Activated CD4-positive, alpha-beta T cell treated with anti-CD3 and anti-CD28 coated beads for 24 hours (primary cell): ENCODE measurements at places on chromosomes 2 and 18.

GRCh38 chr2:224099861-224100643, 61.0 kb upstream of the SERPINE2 start:
- DNase-seq, result no peak

GRCh38 chr18:64401268-64402060, 252.6 kb upstream of the LINC00305 start:
- DNase-seq, result no peak

- DNase-seq, result no peak
Observed at GRCh38 chr2:196170213-196170605, 1.2 kb downstream of the STK17B start.

DNA sequence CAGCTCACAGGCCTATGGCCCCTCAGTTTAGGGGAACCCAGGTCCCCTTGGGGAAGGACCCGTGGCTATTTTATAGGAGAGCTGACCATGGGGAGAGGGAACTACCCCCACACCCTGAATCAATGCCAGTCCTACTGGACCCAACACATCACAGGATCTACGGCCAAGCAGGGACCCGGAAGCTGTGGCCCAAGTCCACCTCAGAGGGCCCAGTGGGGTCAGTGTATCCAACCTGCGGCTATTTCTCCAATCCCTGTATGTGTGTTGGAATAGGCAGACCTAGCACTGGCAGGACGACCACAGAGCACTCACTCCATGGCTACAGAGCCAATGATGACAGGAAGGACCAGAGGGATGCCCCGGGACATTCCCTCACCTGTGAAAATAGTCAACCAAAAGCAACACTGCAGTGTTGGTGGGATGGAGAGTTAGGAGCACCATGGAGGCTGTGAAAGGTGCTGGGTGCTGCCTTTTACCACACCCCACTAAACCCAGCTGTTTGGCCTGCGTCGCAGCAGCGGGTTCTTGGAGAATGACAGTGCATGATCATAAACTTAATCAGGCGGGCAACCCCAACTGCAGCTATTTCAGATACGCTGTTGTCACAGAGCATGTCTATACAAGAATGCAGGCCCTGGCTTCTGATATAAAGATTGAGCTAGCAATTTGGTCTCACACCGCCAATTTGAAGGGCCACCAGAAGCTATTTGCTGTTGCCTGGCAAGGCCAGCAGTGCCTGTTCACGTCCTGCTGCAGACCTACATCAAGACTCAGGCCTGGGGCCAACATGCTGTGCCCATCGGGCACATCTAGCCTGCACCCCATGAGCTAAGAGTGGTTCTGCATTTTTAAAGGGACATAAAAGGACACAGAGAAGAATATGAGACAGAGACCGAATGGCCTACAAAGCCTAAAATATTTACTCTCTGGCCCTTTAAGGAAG, 110.4 kb downstream of the EIPR1 start:
- no peak for DNase-seq

DNA sequence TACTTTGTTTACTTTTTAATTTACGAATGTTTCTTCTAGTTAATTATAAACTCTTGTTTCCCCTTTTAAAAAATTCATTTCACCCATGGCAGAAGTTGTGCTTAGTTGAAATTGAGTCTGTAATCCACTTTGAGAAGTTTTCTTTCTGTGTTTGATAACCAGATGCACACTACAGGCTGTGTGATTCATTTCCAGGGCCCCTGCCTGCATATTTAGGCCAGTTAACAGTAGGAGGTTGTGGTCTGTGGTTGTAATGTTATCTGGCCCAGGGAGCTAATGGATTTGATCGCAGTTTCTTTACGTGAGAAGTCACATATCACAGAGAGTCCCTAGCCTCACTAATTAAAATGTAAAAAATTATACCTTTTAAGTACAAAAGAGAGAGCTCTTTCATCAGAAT, 3.3 kb downstream of the CDH7 start:
- DNase-seq, result no peak

DNA sequence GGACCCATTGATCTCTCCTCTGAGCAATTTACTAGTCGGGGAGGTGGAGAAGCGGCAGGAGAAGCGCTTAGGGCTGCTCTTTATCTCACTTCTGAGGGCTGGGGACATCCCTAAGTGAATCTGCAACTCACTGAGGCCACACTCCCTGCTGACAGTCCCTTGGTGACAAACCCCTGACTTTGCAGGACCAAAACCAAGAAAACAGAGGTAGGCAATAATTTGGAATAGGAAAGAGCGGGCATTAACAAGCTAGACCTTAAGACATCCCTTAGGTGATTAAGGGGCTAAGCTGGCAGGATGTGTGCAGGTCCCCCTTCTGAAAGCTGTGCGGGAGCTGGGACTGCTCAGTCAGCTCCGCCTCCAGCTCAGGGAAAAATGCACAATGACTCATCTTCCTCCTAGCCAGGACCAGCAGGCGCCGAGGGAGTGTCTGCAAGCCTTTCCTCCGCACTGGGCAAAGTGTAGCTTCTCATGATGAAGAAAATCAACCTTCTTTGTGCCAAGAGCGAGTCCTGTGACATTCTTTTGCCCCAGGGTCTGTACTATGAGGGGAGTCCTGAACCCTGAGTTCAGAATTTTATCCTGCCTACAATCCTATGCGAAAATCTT, 63.3 kb downstream of the BOD1L2 start:
- no peak for DNase-seq

DNA sequence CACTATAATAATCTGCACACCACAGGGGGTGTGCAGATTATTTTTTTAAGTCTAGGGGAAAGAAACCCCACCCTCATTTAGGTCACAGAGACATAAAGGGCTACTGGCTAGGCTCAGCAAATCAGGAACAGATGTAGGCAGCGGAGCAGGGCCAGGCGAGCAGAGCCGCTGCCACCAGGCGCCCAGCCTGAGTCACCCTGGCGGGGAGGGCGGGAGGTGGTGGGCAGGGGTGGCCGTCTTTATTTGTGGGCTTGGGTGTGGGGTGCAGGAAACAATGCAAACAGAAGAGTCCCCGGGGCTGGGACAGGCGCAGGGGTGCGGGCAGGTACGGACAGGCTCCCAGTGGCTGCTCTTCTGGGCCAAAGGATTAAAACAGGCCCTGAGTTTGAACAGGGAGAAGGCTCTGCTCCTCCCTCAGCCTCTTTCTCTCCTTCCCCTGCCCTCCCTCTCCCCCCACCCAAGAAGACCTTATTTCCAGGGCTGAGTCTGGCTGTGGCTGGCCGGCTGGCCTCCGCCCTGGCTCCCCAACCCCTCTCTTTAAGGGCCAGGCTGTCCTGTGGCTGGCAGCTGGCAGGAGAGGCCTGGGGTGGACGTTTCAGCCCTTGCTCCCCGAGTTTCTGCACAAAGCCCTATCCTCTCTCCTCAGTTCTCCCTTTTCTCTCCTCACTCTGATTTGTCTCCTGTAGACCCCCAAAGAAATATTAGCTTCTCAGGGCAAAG, 142.9 kb upstream of the SMAD2 start:
- no peak for DNase-seq

GRCh38 chr2:99397266-99397920, 60.2 kb downstream of the EIF5B start:
- no peak for DNase-seq

GRCh38 chr2:120748310-120748709, 12.6 kb downstream of the GLI2 start:
- no peak for DNase-seq

- no peak for DNase-seq
Observed at GRCh38 chr2:64213532-64214275, 69.5 kb upstream of the PELI1 start.

GRCh38 chr18:78041218-78041617, 791.6 kb downstream of the GALR1 start:
- no peak for DNase-seq

- no peak for DNase-seq
Observed at GRCh38 chr18:77054288-77054605, 78.3 kb downstream of the MBP start.

DNA sequence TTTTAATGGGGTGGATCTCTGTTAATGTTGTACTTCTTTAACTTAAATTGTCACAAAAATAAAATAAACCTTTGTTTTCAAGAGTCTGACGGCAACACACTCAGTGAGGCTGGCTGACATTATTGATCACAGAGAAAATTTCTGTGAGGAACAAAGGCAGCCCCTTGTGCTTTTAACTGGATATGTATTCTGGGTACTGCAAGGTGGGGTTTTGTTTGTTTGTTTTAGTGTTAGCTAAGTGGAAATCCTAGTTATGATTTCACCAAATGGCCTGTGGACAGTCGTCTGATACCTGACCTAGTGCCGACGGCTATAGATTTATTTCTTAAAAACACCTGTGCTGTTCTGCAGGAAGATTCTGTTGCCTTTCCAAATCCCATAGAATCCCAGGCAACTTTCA, 1329.5 kb upstream of the ZEB2 start:
- no peak for DNase-seq

DNA sequence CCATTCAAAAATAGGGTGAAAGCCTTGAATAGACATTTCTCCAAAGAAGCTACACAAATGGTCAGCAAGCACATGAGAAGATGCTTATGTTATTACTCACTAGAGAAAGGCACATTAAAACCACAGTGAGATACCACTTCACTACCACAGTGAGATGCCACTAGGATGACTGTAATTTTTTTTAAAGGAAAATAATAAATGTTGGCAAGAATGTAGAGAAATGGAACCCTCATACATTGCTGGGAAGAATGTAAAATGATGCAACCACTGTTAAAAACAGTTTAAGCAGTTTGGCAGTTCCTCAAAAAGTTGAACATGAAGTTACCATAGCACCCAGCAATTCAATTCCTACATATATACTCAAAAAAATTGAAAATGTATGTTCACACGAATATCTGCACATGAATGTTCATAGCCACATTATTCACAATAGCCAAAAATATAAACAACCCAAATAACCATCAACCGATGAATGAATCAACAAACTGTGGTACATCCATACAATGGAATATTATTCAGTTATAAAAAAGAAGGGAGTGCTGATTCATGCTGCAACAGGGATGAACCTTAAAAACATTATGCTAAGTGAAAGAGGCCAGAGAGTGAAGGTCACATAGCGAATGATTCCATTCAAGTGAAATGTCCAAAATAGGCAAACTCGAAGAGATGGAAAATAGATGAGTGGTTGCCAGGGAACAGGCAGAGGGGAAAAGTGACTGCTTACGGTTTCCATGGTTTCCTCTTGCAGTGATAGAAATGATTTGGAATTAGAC, 156.2 kb upstream of the NDUFV2 start:
- DNase-seq, result no peak

- DNase-seq, result no peak
Observed at GRCh38 chr2:111196435-111196834, 75.7 kb downstream of the BCL2L11 start.

- no peak for DNase-seq
Observed at GRCh38 chr2:128309280-128310093, 9.2 kb downstream of the HS6ST1 start.

GRCh38 chr18:7307030-7307429, 76.1 kb downstream of the LRRC30 start:
- DNase-seq, result no peak

DNA sequence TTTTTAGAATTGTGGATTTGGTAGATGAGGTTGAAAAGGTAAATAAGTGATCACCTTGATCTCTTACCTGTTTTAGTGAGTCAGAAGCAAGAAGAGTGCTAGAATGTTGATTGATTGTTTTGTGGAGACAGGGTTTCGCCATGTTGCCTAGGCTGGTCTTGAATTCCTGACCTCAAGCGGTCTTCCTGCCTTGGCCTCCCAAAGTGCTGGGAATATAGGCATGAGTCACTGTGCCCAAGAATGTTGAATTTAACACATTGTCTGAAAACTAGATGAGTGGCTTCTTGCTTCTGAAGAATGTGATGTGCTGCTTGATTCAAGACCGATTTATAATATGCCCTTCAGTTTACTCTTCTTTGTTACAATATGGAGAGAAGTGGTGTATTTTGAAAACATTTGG, 121.3 kb downstream of the FMNL2 start:
- DNase-seq, result no peak

DNA sequence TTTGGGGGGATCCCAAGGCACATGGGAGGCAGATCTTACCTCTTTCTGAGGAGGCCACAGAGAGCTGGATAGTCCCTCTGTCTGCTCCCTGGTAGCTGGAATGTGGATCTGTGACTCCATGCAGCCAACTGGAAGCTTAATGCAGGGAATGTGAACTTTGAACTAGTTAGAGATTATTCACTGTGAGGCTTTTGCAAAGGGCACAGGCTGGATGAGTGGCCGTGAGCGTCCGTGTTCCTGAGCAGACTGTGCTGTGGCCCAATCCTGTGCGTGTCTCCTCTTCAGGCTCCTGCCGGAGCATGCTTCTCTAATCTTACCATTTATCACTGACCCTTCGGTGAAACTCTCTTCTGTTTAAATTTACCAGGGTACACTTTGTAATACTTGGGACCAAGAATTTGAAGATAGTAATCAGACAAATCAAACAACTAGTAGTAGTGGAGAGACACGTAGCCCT, 187.6 kb downstream of the PTPRM start:
- DNase-seq, result no peak

DNA sequence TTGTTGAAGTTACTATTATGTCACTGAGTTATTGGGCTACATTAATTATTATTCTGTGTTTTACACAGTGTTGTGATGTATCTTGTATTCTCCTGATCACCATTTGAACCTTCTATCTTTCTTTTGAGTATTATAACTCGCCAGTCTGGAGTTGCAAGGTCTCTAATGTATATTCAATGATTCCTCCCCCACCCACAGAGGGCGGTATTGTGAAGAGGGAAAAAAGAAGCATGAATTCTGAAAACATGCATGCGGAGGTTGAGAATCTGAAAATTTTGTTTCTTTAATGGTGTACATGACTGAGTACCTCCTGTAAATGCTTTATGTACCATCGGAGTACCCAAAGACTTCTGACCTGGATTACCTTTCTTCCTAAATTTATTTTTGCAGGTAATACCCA, 266.6 kb downstream of the NR4A2 start:
- no peak for DNase-seq

DNA sequence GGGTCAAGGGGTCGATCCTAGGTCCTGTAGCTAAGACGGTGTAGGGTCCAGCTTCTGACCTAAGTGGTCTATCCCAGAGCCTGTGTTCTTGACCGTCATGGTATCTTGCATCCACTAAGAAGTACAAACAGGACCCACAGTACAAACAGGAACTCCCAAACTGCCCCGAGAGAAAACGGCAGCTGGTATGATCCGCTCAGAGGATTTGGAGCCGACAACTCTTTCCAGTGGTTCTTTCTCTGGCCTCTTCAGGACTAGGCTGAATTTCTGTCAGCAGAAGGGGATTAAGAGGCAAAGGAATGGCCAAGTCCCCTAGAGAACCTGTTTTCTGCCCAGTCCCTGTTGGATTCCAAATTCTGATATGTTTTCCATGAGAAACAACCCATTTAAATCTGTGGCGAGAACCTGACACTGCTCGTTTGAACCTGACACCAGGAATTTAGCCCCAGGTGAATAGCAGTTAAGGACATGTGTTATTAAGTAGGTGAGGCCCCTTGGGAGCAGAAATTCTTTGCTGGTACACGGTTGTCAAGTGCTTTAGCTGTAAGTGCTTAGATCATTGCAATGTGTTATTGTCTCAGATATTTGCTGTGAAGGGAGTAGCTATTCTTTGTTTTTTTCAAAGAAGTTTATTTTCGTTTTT, 50.5 kb upstream of the TXNDC2 start:
- no peak for DNase-seq

DNA sequence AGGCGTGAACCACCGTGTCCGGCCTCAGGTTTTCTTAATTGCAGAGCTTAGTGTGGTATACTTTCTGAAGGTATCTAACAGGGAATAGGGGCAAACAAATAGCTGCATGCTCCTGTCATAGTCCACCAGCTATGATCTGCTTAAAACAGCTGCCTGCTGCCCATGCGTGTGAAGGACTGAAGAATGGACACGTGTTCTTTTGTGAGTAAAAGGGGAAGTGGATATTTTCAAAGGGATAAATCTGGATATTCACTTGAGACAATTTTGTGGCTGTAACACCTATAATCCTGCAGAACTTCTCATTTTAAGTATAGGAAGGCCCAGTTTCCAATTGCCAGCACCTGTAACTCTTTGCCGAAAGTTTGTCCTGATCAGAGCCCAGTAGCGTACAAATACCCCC, 44.7 kb downstream of the TRPM8 start:
- DNase-seq, result no peak
